ENCODE measurements at places on chromosomes 2 and 18.

- no peak for DNase-seq
These were observed 77.2 kb upstream of the OTOS start for GRCh38 chr2:240217431-240218301.

DNA sequence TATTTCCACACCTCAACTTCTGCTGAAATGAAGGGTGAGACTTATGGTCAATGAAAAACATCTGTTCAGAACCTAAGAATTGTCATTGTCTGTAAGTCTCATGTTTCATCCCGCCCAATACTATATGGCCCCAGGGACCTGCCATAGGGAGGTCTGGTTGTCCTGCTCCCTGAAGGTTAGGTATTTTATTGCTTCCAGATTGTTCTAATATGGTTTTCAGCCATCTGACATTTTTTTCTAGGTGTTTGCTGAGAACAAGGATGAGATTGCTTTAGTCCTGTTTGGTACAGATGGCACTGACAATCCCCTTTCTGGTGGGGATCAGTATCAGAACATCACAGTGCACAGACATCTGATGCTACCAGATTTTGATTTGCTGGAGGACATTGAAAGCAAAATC lies 7.3 kb downstream of the XRCC5 start:
- no peak for DNase-seq

DNA sequence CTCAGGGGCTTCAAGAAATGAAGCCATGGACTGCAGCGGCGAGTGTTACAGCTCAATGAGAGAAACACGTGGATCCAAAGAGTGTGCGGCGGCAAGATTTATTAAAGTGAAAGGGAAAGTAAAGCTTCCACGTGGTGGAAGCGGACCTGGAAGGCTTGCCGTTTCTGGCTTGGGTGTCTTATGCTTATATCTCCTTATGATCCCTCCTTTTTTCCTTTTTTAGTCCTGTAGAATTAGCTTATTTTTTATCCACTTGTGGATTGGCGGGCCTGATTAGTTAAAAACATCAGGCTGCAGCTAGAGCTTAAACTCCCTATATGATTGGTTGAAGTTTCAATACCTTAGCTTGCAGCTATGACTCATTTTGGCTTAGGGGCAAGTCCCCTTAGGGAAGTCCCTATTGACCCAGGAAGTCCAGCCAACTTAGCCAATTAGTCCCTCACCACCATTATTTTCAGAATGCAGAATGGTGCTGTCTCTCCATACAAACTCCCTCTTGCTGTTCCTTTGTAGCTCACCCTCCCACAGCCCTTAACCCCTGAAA lies 11.6 kb upstream of the HNMT start:
- no peak for DNase-seq

- peak; percentile 31 for DNase-seq
These were observed 4.0 kb downstream of the LPIN1 start for GRCh38 chr2:11750422-11750821.

DNA sequence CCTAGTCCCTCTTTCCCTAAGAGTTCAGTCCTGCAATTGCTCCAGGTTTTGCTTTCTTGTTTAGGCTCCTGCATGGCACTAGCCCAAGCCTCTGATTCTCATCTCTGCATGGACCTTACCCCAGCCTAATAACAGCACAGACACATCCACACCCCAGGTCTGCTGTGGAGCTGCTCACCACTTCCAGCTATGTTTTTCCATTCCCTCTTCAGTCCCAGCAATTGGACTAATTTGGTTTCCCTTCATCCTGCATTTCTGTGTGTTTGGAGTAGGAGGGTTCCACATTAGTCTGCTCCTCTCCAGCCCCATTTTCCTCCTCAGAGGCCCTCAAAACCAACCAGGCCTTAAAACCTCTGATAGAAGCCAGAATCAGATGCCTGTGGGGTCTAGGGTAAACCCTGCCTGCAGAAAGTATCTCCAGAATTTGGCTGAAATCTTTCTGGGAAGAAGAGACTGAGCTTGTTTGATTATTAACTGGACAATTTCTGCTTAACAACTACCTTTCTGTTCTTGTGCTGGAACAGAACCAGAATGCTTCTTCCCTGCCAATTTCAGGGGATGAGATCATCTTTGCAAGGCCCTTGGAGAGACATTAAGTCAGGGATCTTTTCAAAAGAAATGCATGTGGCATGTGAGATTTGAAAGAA lies 95.9 kb downstream of the GFPT1 start:
- DNase-seq, result no peak
